Stimulated activated CD8-positive, alpha-beta memory T cell treated with anti-CD3 and anti-CD28 coated beads, Interleukin-15, amount 100 ng/mL, for 4 hours (primary cell): ENCODE measurements at places on chromosomes 6 and 20.

DNA sequence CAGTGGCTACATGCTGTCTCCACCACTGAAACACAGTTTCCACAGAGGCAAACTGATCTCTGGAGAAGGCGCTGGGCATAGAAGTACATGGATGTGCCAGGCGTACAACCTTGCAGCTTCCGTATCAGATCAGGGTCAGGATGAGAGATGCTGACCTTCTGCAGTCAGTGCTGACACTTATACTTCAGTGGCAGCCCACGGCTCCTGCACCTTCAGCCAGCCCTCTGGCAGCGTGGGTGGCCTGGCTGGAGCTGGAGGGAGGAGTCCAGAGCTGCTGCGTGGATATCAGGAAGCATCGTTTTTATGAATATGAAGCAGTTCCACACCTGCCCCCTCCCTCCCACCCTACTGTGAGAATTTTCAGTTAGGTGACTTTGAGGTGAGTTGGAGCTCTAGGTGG, 149.3 kb downstream of the CFAP61 start:
- DNase-seq, result no peak

DNA sequence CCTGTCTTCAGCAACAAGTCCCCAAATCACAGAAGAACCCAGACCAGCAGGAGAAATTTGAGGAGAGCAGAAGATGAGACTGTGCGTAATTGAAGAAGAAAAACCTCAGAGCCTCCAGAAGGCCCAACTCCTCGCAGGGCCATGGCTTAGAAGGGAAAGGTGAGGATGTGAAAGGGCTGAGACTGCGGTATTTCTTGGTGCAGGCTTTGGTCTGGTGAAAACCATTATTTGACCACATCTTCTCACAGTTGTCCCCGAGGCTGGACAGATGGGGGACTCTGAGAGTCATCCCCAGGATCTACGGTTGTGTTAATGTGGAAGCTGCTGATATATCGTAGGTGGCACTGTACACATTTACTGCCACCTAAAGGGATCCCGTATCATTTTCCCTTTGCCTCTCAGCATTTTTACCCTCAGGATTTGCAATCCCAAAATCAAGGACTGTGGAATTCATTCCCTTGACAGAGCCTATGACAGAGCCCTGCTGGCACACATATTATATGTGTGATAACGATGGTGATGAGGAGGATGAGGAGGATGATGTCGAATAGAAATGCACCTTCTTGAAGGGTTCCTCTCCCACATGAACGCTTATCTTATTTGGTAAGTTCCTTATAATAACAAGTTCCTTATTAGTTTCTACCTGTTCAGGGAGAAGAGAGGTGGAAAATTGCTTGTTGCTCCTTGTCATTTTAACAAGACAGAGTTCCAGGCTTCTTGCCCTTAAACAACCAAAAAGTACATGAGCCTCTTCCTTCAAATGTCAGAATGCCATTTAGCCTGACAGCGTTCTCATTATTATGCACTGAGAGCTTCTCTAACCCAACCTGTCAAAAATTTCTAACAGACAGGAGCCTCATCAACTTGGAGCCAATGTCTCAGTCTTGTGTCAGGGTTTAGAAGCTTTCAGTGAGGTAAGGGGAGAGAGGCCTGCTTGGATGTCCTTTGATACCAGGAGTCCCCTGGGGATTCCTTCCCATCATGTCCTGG, 135.8 kb downstream of the PXDC1 start:
- no peak for DNase-seq

DNA sequence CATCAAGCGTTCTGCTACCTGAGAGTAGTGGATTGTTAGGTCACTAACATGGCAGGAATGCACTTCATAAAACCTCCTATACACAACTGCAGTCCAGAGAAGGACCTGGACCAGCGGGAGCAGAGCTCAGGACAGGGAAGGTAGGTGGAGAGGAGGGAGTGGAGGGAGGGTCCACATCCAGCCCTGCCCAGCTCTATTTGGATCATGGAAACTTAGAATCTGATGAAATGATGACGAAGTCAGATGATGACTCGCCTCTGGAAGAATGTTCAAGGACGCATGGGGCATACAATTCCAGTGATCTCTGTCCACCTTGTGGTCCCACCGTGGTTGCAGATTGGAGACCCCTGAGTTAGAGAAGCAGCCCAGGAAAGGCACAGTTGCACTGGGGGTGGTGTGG, 68.8 kb downstream of the CLIC5 start:
- no peak for DNase-seq

GRCh38 chr6:85113934-85114580, 335.8 kb upstream of the NT5E start:
- DNase-seq, result no peak

DNA sequence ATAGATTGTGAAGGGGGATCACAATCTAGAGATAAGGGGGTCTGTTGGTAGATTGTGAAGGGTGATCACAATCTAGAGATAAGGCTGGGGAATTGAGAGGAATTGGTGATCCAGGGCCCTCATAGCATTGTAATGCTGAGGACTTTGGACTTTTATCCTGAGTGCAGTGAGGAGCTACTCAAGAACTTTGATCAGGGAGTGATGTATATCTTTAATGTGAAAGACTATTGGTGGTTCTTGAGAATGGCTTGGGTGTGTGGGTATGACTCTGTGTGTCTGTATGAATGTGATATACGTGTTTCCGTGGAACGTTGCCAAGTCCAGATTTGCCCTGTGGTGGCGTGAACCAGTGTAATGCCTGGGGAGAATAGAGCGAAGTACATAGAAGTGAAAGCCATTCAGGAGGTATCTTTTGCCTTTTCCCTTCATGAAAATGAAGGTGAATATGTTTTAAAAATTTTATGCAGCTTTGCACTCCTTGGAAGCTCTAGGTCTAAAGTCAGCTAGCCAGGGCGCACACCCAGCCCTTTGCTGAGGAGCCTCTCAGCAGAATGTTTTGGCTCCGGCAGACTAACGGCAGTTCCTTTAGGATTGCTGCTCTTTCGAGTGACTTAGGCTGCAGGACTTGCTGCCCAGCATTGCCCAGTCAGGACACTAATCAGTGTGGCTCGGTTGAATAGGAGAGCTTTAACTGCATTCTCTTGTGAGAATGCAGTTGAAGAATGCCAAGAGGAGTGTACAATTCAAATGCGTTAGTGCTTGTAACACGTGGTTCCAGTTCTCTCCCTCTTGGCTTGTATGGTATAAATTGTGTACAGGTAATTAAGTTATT, 3.5 kb downstream of the ZFAND3 start:
- peak; percentile 10 for DNase-seq

- no peak for DNase-seq
These were observed 84.8 kb upstream of the BTBD3 start for GRCh38 chr20:11832851-11833250.

GRCh38 chr6:25413207-25413905, 134.2 kb downstream of the CARMIL1 start:
- DNase-seq, result no peak

- no peak for DNase-seq
These were observed 21.9 kb downstream of the ECT2L start for GRCh38 chr6:138817799-138818198.

GRCh38 chr6:31777667-31778050, 531 bp upstream of the VWA7 start:
- no peak for DNase-seq

- DNase-seq, result no peak
These were observed 359.1 kb downstream of the QKI start for GRCh38 chr6:163773646-163774045.

DNA sequence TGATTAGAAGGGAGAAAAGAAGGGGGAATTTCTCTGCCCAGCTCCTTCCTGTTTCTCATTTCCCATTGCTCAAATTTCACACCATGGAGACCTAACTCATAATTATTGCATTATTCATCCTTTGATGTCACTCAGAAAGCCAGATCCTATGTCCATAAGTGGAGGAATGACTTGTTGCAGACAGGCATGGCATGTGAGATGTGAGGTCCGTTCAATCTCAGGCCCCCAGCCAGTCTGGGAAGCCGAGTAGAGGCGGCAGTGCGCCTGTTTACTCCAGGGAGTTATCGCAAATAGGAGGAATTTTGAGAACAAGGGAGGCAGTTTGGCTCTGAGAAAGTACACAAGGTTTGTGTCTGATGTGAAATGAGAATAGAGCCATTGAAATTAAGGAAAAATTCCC, 26.9 kb upstream of the MOCS1 start:
- DNase-seq, result no peak

DNA sequence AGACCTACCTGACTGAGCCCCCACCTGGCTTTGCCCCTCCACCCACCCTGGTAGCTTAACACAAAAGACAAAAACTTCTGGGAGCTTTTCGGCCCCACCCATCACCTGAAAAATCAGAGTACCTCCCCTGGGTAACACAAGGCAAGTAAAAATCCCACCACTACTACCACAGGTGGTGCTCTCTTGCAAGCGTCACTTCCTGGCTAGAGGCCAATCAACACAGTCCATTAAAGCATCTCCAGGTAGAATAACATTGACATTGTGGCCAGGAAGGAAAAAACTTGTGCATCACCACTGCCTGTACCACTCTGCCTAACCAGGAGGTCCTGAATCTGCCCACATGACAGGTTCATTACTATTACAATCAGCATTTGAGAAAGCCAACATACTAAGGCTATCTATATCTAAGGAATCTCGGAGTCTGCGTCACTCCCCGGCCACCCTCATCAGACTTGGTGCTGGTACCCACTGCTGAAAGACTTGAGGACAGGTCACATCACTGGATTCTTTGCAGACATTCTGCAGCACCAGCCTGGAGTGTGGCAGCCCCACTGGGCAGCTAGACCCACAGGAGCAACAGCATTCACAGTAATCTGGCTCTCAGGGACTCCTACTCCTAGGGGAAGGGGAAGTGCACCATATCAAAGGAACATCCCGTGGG, 125.9 kb downstream of the CDK19 start:
- DNase-seq, result no peak

DNA sequence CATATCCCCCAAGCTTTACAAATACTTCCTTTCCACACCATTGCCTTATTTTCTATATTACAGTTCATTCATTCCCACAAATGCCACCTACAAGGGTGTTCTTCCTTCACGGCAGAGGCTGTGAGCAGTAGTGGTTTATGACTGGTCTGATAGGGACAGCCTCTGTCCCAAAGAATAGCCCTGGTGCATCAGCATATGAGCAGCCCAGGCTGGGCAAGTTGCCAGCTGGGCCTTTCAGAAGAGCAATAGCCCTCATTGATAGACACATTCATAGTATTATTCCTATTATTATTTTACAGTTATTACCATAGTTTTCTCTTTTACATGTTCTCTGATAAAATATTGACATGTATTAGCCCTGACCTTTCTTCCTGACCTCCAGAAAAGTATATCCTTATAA, 149.9 kb downstream of the MMS22L start:
- no peak for DNase-seq

DNA sequence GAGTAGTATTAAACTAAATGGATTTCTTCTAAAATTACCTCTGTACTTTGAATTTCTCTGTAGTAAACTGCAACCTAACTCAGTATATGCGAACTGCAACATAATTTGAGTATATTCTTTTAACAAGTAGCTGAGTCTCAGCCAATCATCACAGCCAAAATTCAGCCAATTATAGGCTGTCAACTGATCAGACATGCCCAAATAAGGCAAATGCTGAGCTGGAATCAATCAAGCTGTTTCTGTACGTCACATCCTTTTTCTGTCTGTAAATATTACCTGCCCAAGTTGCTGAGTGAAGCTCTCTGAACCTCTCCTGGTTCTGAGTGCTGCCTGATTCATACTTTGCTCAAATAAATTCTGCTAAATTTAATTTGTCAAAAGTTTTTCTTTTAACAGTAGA, 9.5 kb upstream of the C6orf58 start:
- no peak for DNase-seq

DNA sequence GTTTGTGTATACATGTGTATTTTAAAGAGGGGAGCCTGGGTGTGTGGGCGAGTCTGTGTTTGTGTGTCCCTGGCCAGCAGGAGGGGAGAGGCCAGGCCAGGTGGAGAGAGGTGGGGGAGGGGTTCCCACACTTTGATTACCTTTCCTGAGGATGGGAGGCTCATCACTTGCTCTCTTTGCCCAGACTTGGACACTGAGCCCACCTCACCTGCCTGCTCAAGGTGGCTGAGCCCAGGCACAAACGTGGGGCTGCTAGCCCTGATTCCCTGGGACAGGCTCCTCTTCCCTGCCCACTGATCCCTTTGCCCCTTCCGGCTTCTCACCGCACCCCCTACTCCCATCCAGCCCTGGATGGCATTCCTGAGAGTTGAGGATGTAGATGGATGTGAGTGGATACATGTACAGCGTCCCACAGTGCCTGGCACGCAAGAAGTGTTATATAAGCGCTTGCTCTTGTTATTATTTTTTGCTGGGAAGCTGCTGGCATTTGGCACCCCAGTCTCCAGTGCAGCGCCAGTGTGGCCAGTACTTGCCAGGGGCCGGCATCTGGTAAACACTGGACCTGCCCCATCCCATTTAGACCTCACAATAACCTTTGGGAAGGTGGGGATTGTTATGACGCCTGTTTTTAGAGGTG, 2.7 kb downstream of the CEBPB start:
- DNase-seq, result no peak

DNA sequence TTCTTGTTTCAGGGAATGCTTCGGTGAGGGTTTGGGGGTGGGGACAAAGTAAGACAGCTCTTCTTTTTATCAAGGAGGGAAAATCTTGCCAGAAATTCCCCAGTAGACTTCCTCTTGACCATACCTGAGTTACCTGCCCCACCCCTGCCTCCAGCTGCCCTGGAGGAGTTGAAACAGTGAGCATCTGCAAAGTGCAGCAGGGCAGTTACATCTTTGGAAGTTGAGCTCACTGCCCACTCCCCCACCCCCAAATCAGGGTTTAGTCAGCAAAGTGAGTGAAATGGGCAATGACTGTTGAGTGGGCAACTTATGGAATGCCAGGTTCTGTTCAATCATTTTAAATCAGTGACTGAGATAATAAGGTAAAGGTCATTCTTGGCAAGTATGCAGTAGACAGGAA, 98.8 kb downstream of the BANF2 start:
- DNase-seq, result no peak

GRCh38 chr6:130643361-130643760, 183.8 kb upstream of the SMLR1 start:
- DNase-seq, result no peak

- DNase-seq, result no peak
These were observed 51.3 kb downstream of the PSMG4 start for GRCh38 chr6:3310051-3310448.

- DNase-seq, result no peak
These were observed 19.7 kb upstream of the HTR1B start for GRCh38 chr6:77482981-77483380.

DNA sequence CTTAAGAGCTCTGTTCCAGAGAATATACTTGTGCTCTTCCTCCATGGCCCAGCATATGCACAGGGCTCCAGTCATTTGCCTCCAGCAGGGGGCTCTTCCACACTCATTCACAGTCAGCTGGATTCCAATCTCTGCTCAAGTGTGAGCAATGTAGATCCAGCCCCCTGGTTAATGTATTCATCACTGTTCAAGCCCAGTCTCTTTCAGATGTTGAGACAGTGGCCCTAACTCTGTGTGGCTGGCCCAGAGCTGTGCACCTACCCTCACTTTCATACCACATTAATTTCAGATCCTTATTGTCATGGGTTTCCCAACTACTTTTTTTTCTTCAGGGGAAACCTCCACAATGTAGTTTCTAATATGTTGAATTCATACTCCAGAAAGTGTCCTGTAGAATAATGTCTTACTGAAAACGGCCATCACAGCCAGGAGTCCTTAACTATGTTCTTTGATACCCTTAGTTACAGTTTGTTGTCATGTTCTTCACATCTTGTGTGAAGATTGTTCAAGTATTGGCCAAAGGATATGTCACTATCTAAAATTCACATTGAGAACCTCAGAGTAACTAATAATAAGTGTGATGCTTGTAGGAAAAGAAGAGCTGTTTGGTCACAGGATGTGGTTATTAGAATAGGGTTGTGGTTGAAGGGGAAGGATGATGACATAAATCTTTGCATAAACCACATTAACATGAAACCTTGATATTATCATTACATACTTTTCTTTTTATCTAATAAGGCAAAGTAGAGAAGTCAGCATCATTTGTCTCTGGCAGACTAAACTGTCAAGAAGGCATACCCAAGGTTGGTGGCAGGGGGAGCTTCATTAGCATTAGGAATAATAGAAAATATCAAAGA, 14.4 kb upstream of the HLA-DQA1 start:
- DNase-seq, result peak; percentile 30
